ENCODE measurements at places on chromosomes 11 and 22. TPM values are rescaled to one million over a fixed set of nuclear protein-coding genes. Genes with fewer than 3 reads are reported as not detected.

- DNase-seq, result no peak
Observed at GRCh38 chr22:47576908-47577307, 814.5 kb downstream of the TBC1D22A start.

GRCh38 chr11:79396674-79397073 lies 44.2 kb downstream of the TENM4 start:
- DNase-seq, result no peak

GRCh38 chr11:30091246-30091645 lies 74.4 kb upstream of the KCNA4 start:
- DNase-seq, result no peak

Gene C1QTNF6
- total RNA-seq, result 10.3 TPM
